Renal cortical epithelial cell (primary cell): ENCODE measurements at places on chromosomes 13 and 19.
A peak's percentile ranks its signal among the peaks of the same experiment; 100 is the strongest.

GRCh38 chr19:15125232-15126067 lies 18.2 kb downstream of the SYDE1 start:
- peak; percentile 94 for DNase-seq

GRCh38 chr13:108594153-108594552 lies 35.3 kb upstream of the MYO16 start:
- no peak for DNase-seq

- no peak for DNase-seq
Measured at GRCh38 chr13:91618315-91618714, 219.9 kb downstream of the GPC5 start.

DNA sequence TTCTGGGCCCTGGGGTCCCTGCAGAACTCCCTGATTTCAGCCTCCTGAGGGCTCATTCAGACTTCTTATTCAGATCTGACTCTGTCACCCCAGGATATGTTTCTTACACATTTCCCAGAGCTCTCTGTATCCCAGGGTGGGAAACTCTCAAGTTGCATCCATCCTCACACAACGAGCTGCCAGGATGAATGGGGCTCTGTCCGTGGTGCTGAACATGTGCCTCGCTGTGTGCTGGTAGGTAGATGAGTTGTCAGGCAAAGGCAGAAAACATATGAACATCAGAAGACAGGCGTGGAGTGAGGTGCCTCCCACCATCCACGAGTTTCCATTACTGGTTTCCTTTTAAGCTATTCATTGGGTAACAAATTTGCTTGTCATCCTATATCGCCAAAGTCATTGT lies 11.4 kb upstream of the IGFL1 start:
- peak; percentile 23 for DNase-seq

DNA sequence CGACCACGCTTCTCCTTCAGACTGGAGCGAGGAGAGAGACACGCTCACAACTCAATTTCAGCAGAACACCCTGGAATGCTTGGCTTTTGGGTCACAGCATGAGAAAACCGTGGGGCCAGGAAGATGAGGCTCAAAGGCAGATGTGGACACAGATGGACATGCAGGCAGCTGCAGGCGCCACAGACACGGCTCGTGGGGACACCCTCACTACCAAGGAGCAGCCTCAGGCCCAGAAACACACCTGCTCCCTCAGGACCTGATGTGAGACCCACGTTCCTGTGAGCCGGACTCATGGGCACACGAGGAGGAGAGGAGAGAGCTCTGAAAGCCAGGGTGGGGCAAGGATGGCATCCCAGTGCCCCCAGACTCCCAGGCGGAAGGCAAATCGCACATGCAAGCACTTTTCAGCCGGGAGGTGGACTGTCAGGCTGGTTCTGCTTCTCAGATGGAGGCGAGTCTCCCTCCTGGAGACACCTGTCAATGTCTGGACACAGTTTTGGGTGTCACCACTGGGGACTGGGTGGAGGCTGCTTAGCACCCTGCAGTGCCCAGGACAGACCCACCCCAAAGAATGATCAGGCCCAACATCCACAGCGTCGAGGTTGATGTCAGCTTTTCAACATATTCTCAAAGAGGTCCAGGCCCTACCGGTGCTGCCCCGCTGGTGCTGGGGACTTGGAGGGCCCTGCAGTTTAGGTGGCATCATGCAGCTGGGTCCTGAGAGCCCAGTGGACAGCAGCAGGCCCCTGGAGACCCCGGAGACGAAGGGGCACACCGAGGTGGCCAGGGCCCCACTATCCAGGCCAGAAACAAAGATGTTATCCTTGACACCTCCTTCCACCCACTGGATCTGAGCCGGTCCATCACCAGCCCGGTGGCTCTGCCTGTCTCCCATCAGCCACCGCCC lies 2.3 kb downstream of the ABHD17A start:
- no peak for DNase-seq

DNA sequence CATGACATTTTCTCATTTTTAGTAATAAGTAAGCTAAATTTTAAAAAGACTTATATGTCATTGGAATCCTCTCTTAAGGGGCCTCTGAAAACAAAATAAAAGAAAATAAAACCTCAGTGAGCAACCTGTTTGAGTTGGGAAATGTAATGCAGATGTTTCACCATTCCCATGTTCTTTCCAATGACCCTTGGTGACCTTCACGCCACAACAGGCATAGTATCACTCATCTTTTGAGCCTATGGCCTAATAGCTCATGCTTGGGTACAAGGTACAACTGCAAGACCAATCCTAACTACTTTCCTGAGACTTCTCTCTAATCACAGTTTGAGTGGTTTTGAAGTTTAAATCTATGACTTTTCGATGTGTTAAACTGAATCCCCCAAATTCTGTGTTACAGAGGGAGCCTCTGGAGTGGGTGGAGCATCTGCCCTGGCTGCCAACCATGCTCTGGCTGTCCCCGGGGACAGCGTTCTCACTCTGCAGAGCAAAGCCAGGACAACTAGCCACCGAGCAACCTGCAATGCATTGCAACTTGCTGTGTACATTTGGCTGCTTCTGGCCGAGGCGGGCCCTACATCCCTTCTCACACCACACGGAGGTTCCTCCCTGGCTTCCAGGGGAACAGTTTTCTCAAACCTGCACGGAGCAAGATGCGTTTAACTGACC lies 307.9 kb upstream of the MAB21L1 start:
- DNase-seq: peak; percentile 81

GRCh38 chr19:54473071-54473891 lies at the start of gene CDC42EP5:
TSS of gene CDC42EP5 (minus strand) at chr19:54473296. CDS start at chr19:54465547, 7,749 bp downstream.
- DNase-seq: no peak

- no peak for DNase-seq
Measured at GRCh38 chr13:34515201-34515600, 426.9 kb upstream of the NBEA start.

DNA sequence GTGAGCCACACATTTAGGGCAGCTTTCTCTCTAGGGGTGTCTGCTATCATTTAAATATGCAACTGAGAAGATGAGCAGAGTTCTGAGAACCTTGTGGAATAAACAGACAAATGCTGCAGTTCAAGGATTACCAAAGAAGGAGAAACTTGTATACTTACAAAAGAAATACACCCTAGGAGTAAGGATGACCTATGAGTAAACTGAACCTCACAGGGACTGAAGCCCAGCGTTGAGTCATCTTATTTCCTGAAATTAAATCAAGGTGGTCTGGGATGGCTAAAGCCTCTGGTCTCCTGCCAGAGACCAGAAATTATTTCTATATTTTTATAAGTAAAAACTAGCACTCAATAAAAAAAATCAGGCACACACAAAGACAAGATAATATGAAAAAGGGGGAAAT lies 40.1 kb downstream of the FAM216B start:
- DNase-seq: peak; percentile 73

DNA sequence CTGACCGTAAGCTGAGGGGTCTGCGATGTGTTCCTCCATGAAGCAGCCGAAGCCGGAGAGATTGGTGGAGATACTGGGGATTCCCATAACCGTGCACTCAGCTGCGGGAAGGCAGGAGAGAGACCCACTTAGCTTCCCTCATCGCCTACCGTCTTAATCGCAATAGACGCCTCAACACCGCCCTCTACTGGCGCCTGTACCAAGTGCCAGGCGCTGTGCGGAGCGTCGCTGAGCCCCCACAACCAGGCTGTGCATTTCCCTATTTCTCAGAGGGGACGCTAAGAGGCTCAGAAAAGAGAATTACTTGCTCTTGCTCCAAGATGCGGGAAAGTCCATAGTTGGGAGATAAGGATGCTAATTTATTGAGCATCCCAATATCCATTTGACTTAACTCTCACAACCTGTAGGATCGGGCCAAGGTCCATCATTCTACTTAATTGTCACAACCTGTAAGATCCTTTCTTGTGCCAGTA lies 5.8 kb downstream of the FTL start:
- peak; percentile 50 for DNase-seq

DNA sequence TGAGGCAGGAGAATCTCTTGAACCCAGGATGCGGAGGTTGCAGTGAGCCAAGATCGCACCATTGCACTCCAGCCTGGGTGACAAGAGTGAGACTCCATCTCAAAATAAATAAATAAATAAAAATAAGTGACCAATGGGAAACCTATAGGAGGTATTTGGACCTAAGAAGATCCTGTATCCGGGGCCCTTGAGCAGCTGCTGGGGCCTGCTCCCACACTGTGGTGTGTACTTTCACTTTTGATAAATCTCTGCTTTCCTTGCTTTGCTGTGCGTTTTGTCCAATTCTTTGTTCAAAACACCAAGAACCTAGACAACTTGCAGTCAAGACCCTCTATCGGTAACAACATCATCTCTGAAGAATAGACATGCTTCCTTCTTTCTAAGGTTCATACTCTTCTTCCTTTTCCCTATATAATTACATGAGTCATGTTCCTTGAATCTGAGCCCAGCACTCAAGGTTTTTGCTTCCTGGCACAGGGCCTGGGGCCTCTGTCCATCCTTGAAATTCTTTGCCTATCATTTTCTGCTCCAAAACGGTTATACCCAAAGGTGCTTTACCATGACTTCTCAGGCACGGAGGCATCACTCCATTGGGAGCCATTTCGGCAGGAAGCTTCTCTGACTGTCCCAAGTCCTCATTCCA lies 14.2 kb upstream of the PNMA8C start:
- peak; percentile 59 for DNase-seq

- DNase-seq: peak; percentile 99
Measured at GRCh38 chr13:27194895-27195764, 23.5 kb upstream of the USP12 start.

GRCh38 chr19:53896682-53897081 lies 12.4 kb upstream of the CACNG7 start:
- DNase-seq: no peak

GRCh38 chr19:48963371-48964204 lies 1.5 kb upstream of the FTL start:
- peak; percentile 44 for DNase-seq

GRCh38 chr13:19159761-19160420 lies 21.7 kb downstream of the TUBA3C start:
- no peak for DNase-seq

DNA sequence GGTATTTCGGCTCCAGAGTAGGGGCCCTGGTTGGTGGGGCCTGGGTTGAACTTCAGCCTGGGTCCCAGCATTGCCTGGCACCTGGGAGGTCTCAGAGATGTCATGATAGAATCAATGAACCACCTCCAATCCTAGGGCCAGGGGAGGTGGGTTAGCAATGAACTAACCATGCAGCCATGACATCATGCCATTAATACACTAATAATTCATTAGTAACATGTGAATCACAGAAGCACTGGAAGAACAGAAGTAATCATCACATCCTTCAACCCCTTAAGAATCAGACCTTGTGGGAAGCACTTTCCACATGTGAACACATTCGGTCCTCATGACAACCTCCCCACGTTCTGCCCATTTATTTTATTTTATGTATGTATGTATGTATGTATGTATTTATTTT lies 6.9 kb downstream of the NOSIP start:
- no peak for DNase-seq

DNA sequence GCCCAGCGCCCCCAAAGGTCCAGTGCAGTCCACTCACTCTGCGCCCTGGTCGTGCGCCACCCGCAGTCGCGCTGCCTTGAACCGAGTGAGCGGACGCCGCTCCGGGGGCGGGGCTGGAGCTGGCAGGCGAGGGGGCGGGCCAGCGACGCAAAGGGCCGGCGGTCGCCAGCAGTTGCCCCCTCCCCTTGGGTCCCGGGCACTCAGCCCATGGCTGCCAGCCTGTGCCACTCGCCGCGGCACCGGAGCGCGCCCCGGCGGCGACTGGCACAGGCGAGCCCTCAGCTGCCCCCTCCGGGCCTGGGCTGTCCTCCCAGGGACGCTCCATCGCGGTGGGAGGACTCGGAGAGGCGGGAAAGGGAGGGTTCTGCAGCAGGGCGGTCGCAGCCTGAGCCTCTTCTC lies at the start of gene S1PR5:
S1PR5 (minus strand) TSS at position 87 of the 399 bp plus-strand sequence. CDS start 2,436 bp downstream, outside the sequence.
- no peak for DNase-seq

DNA sequence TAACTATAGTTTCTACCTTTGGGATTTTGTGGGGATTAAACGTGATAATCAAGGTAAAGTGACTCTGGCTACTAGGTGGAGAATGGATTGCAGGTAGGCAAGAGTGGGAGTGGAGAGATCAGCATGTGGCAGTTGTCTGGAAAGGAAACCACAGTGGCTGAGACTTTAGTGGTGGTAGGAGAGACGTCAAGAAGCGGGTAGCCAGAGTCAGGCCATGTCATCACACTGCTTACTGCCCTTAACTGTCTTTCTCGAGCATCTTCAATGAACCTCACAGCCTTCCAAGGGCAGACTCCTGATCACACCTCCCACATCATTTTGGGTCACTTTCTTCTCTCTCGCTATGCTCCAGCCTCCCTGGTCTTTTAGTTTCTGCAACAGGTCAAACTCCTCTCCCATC lies 28.6 kb upstream of the MBNL2 start:
- no peak for DNase-seq

GRCh38 chr13:107043021-107043956 lies 475.4 kb upstream of the ARGLU1 start:
- DNase-seq: peak; percentile 93

DNA sequence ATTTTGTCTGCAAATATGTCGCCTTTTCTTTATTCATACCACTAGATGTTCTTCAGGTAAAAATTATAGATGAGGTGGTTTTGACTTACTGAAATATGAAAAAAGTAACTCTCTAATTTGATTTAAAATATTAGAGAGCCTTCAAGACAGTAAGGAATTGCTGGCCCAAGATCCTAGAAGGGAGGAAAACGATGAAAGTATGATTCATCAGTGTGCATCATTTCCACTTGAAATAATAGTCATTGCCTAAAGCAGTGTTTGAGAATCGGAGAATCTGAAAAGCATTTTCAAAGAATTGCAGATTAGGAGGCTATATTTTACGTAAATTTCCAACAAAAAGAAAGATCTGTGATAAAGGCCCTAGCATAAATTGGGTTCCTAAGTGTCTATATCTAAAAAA lies 1707.9 kb upstream of the PRR20A start:
- no peak for DNase-seq

- DNase-seq: peak; percentile 52
Measured at GRCh38 chr13:46530084-46530935, 22.7 kb upstream of the LRCH1 start.

GRCh38 chr13:76820759-76821158 lies 65.4 kb downstream of the KCTD12 start:
- no peak for DNase-seq

GRCh38 chr19:42294471-42295137 lies 7.3 kb upstream of the PRR19 start:
- no peak for DNase-seq

DNA sequence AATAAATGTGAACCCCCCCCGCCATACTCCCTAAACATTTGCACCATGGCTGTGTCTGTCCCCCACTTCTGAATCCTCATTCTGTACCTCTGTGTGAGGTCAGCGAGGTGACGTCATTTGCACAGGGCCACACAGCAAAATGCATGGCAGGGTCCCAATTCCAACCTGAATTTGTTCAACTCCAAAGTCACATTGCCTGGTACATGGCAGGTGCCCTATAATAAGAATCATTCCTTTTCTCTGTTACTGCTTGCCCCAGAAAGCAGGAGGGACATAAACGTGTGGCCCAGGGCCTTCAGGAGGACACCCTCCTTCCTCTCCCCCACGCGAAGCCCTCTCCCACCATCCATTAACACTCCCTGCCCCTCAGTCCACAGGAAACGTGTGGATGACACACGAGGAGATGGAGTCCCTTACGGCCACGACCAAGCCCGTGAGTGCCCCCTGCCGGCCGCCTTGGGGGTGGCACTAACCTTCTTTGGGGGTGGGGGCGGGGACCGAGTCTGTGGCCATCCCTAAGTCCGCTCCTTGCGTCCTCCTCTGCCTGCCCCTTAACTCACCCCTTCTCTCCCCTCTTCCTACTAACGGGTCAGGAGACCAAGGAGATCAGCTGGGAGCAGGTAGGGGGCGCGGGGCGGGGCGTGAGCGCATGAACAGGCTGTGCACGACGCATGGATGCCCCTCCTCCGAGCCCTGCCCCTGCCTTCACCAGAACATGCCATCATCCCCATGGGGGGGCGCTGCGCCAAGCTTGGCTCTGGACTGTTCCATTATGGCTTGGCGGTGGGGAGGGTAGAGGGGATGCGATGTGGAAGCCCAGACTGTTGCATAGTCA lies 9.4 kb downstream of the HRC start:
- DNase-seq: peak; percentile 37
